Stimulated activated naive CD8-positive, alpha-beta T cell treated with anti-CD3 and anti-CD28 coated beads, Interleukin-15, Interleukin-2, amounts not matched to agents 100 U/mL and 50 U/mL, for 24 hours (primary cell): ENCODE measurements at places on chromosomes 2 and 18.

GRCh38 chr2:17851731-17852585, 26.5 kb upstream of the KCNS3 start:
- peak; percentile 30 for DNase-seq

GRCh38 chr2:2269426-2269825, 61.6 kb downstream of the MYT1L start:
- no peak for DNase-seq

DNA sequence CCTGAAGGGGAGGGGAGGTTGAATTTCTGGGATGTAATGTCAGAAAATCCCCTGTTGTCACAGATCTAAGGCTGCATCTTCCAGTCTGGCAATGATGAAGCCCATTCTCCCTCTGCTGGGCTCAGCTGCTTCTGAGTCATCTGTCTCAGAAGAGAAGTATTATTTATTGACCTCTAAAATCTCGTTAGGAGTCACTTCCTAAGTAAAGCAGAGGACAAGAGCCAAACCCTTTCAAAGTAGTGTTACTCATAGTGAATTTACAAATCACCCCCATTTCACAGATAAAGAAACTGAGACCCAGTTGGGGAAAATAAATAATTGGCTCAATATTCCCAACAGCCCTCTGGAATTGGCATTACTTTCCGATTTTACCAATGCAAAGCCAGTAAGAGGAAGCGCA, 167.3 kb upstream of the SKOR2 start:
- no peak for DNase-seq

- no peak for DNase-seq
These were observed 152.5 kb upstream of the APCDD1 start for GRCh38 chr18:10301831-10302483.

- no peak for DNase-seq
These were observed 6.2 kb upstream of the PER2 start for GRCh38 chr2:238294393-238295143.

DNA sequence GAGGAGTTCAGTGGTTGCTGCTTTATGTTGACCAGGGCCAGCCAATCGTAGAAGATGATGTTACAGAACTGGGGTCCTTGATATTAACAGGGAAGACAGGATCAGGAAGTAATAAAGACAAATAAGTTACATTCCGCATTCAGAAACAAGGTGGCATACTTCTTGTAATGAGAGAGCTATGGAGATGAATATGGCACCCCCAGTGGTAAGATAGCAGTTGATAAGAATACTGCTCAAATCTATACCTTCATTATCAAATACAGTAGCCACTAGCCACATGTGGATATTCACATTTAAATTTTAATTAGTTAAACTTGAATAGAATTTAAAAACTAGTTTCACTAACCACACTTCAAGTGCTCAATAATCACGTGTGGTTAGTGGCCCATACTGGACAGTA, 290.4 kb upstream of the RBMS1 start:
- DNase-seq: no peak

DNA sequence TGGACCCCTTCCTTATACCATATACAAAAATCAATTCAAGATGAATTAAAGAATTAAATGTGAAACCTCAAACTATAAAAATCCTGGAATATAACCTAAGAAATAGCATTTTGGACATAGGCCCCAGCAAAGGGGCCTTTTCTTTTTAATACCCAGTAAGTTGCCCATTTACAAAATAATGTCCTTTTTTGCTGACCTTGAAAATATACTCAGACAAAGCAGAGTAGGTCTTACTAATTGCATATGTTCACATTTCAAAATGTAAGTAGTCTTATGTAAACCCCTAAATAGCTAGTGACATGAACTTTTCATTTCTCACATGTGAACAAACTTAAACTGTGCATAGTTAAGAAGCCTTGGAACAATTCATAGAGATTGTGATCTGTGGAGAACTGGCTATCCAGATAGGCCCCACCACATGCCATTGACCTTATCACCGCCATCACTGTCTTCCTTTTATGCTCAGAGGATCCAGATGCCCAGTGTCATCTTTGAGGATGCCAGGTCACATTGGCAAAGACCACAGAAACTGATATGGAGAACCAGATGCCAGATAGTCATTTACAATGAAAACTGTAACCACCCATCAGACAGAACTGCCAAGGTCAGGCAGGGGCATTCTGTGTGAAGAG, 282.4 kb upstream of the RAB12 start:
- DNase-seq: no peak

DNA sequence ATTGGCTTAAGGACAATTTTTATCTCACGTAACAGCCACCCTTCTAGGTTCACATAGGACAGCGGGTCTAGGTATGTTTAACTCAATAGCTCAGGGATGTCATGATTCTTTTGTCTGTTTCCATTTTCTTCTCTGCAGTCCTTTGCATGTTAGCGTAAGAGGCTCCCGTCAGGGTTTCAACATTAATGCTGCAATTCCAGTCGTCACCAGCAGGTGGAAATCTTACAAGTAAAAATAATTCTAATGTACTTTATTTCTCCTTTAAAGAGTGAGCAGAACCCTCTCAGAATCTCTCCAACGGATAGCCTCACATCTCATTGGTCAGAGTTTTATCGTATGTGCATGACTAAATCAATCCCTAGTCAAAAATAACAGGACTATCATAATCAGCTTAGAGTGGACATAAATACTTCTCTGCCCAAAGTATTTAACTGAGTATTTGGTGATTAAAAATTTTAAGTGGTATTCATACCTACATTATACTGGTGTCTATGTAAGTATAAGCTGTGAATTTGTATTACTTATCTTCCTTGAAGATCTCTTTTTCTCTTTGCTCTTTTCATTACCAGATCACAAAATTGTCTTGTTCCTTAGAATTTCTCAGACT, 487.2 kb upstream of the GCFC2 start:
- peak; percentile 50 for DNase-seq

DNA sequence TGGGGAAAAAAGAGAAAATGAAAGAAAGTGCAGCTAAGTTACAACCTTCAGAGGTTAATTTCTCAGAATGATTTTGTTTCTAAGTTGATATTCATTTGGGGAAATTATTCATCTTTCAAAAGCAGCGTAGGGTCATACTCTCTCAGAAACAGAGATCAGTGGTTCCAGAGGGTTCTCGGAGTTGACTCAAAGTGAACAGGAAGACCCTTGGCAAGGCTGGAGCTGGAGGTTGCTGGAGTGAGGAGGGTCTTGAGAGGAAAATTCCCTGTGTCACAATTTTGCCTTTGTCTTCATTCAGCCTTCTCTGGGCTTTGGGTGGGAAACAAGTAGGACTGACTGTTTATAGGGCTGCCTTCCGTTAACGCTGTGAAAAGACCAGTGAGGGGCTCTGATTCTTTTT, 168.2 kb downstream of the ICOS start:
- peak; percentile 10 for DNase-seq

DNA sequence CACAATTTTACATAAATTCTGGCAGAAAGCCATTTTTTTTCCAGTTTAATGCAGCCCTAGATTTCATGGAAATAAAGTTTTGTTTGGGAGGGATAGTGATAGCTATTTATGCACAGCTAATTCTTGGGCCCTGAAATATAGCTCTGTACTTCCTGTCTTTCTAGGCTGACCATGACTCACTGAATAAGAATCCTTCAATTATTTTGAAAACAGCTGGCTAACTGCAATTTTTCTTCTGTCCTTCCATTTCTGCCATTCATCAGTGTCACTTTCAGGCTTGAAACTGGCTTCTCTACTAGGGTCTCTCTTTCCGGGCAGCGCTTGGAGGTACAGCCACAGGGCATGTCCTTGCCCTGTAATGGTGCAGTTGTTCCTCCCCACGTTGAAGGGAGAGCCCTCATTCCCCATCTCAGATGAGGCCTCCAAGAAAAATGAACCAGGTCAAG, 97.1 kb upstream of the TMEM178A start:
- DNase-seq: no peak

DNA sequence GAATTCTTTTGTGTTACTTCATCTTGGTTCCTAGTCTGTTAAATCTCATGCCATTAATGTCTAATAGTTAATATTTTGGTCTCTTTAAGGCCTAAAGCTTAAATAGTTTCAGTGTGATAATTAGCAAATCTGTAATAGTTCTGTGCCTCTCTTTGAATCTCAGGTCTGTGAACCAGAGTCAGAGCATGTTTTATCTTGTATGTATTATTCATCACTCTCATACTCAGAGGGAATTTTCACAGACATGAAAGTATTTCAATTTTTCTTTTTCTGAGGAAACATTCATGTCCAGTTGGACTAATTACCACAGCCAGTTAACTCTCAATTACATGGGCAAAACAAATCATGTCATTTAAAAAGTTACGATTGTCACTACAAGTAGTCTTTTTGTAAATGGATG, 931.9 kb upstream of the SLC39A10 start:
- no peak for DNase-seq

GRCh38 chr18:2889761-2890192, 43.0 kb downstream of the EMILIN2 start:
- no peak for DNase-seq

DNA sequence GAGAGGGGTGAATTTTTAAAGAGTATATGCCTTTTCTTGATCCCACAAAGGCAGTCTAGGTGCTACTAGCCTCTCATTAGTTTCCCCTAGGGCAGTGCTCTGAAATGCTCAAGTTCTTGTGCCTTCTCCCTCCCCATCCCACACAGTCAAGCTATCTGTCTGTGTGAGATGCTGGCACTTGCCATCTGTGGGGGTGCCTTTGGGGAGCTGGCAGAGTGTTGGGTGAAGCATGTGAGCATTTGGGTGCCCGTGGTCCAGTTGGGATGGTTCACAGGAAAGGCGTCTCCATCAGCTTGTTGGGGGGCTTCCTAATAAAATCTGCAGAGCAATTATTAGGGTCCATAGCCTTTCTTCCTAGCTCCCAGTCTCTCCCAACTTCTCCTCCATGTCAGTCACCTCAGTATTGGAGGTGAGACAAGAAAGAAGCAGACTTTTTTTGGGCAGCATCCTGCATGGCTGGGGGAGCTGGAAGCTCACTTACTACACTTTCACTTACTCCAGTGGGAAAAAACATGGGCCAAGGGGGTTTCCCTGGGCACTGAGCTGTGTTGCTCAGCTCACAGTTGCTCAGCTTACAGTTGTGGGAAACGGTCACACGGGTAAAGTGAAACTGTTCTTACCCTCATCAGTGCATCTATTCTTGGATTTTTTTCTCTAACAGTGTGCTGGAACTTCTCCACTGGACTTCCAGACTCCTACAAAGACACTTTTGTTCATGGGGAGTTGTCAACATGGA, 29.3 kb downstream of the COLEC11 start:
- no peak for DNase-seq

GRCh38 chr2:197358931-197359330, 48.4 kb upstream of the ANKRD44 start:
- DNase-seq: no peak

- no peak for DNase-seq
These were observed 1150.0 kb downstream of the RPIA start for GRCh38 chr2:89841476-89841840.

DNA sequence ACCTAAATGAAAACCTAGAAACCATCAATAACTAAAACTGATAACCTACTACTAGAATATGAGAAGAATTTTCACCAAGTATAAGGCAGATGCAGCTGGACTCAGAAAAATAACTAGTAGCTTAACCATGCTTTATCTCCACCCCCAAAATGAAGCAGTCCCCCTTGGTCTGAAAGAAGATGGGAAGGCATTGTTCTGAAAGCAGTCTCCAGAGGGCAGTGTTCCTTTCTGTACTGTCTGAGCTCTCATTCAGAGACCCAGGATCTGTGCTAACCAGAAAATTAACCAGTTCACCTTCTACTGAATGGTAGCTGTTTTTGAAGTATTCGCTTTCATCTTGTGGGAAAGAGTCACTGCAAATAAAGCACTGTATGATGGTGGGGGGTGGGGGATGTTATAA, 273.0 kb downstream of the PDE11A start:
- DNase-seq: no peak

- no peak for DNase-seq
These were observed 284.5 kb downstream of the RIT2 start for GRCh38 chr18:42830936-42831335.

- no peak for DNase-seq
These were observed 113.0 kb upstream of the SLC1A4 start for GRCh38 chr2:64876137-64876647.

- DNase-seq: no peak
These were observed 32.2 kb downstream of the NR4A2 start for GRCh38 chr2:156300337-156300736.
